A172 (cell line): ENCODE measurements at places on chromosomes 1 and 21.
A peak's percentile ranks its signal among the peaks of the same experiment; 100 is the strongest.

DNA sequence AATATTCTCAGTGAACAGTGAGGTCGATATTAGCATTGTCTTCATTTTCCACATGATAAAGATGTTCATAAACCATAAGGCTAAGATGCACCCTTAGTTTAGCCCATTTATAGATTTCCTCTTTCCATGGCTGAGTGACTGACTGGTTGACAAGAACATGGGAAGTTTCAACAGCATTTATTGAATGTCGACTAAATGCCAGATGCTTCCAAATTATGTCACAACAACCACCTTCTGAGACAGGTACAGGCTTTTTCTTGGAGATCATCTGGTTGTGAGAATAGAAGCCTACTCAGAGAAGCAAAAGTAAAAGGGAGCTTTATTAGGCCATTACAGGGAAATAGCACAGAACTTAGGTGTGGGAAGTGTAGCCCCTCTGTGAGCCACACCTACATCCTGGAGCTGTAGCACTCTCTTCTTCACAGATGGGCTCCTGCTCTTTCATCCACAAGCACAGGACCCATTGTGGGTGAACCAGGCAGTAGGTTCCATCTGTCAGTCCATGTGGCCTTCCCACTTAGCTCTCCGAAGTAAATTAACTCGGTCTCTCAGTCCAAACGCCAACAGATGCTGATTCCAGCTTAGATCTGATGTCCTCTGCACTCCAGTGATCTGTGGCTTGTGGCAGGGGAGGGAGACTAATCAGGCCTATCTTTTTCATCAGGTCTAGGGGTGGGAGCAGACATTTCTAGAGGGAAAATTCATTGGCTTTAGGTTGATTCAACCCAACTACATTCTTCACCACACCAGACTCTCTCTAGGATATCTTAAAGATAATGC lies 14.3 kb downstream of the ATP2B4 start:
- DNase-seq = no peak

GRCh38 chr1:229230140-229230892 lies 40.6 kb upstream of the RAB4A start:
- peak; percentile 44 for DNase-seq

- no peak for DNase-seq
Observed at GRCh38 chr1:17496419-17496818, 43.1 kb upstream of the ARHGEF10L start.

DNA sequence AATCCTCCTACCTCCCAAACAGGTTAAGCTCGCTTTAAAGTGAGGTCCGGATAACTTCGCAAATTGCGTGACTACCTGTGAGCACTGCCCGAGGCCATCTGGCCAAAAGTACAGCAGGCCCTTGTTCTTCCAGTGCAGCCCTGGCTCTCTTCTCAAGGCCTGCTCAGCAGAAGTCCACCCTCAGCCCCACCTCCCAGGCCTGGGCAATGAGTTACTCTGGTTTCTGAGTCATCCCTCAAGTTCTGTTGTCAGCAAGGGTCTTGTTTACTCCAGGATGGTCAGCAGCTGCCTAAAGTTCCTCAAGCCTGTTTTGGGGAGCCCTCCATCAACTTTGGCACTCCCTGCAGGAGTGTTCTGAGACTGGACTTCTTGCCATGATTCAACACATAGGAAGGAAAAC lies 101.7 kb downstream of the BCAR3 start:
- peak; percentile 18 for DNase-seq

DNA sequence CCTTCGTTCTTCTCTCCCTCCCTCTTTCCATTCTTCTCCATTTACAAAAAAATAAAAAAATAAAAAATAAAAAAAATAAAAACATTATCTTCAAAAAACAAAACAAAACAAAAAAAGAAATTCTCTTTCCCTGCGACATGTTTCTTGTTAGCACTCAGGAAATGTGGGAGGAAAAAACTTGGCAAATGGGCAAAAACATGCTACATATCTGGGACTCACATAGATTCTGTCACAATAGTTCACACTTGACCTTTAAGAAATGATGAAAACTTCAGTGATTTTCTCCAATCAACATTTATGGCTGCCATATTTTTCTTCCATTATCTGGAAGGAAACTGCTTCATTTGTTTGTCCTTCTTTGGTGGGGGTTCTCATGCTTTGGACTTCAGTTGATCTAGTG lies 109.3 kb downstream of the PRKAB2 start:
- DNase-seq = no peak

DNA sequence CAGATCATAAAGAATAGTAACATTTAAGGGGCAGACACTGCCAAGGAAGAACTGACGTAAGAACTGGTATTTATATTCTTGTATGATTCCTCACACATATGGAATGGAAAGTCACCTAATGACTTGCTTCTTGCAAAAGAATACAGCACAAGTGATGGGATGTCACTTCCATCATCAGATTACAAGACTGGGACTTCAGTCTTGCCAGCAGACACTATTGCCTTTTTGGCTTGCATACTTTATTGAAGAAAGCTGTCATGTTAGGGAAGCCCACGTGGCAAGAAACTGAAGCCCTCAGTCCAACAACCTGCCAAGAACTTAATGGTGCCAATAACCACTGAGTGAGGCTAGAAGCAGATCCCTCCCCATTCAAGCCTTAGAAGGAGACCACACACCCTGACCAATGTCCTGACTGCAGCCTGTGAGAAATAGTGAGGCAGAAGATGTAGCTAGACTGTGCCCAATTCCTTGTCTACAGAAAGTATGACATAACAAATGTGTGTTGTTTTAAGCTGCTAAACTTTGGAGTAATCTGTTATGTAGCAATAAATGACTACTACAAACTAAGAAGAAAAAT lies 12.0 kb downstream of the EGLN1 start:
- DNase-seq = no peak
